ENCODE measurements at places on chromosomes 7 and 10.

DNA sequence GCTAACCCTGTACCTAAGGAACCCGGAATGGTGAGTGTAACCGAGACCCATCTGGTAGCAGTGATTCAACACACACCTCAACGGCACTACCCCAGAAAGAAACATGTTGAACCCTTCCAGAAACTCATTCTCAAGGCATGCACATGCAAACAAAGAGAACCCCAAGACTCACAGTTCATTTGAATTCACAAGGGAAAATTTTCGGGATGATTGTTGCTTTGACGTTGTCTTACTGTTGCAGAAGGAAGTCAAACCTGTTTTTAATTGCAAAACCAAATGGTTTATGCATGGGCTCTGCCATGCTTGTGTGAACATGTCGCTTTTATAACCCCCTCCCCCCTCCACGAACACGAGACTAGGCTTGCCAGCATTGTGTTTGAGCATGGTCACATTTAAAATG lies 539.7 kb downstream of the GATA3 start:
- DNase-seq: no peak

DNA sequence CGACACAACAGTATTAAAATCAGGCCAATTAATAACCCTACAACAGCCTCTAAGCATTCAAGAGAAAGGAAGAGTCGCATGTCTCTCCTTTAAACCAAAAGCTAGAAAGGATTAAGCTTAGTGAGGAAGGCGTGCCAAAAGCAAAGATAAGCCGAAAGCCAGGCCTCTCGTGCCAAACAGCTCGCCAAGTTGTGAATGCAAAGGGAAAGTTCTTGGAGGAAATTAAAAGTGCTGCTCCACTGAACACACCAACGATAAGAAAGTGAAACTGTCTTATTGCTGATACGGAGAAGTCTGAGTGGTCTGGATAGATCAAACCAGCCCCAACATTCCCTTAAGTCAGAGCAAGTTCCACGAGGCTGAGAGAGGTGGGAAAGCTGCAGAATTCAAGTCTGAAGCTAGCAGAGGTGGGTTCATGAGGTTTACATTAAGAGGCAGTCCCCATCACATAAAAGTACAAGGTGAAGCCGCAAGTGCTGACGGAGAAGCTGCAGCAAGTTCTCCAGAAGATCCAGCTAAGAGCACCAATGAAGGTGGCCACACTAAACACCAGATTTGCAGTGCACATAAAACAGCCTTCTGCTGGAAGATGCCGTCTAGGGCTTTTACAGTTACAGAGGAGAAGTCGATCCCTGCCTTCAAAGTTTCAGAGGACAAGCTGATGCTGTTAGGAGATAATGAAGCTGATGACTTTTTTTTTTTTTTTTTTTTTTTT lies 194.8 kb downstream of the MAD1L1 start:
- DNase-seq: no peak

DNA sequence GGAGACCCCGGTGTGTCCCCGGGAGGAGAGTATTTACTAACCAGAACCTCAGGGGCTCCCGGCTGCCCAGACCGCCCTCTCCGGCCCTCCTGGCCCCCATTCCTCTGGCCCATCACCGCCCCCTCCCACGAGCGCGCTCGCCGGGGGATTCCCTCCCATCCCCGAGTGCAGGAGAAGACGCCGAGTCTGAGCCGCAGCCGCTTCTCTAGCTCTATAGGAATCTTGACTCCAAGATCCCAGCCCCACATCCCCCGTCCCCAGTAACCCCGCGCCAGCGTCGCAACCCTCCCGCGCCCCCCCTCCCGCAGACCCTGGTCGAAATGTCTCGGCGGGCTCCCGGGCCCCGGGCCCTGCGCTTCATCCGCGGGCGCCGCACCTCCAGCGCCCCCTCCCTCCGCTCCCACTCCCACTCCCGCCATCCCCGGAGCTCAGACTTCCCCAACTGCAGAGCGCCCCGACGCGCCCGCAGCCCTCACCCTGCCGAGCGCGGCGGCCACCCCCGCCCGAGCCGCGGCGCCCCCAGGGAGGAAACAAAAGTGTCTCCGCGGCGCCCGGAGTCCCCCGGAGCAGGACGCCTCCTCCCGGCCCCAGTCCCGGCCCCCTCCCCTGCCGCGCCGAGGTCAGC lies 541 bp downstream of the ELMO1 start:
- peak; percentile 49 for DNase-seq

DNA sequence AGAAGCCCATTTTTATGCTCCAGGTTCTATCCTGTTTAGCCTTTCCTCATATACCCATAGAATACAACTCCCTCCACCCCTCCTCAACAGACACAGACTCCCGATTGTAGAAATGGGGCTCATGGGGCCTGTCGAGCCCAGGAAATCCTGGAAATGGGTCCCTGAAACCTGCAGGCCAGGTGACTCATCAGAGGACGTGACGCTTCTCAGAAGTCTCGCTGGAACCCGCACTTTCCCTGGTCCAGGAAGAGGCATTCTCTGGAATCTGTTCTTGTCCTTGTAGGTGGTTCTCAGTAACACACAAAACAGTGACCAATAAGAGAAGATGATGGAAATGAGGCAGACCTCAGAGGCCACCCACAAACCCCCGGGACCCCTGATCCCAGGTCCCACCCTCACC lies 244.8 kb upstream of the PPP2R2D start:
- DNase-seq: no peak

DNA sequence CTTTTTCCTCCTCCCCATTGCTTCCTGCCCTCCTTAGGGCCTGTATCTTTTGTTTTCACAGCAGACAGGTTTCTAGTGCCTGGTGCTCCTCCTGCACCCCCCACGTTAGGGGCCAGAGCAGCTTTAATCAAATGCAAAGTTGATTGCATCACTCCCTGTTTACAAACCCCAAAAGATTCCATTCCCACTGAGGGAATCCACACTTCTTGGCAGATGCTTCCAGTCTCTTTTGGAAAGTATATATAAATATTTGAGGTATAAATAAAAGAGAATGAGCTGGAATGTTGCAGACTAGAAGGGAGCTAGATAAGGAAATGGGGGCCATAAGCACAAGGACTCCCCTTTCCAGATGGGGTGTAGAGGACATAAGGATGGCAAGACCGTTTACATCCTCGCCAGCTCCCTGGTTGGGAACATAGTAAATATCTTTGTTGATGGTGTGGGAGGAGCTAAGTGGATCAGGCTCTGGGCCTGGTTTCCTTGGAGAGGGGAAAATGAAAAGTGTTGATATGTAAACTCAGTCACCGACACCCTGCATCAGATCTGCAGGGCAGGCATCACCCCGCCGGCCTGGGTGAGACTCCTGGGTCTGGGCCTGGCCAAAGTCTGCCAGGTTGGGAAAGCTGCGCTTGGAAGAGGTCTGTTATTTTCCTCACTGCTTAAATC lies 6.2 kb downstream of the RARRES2 start:
- DNase-seq: no peak

DNA sequence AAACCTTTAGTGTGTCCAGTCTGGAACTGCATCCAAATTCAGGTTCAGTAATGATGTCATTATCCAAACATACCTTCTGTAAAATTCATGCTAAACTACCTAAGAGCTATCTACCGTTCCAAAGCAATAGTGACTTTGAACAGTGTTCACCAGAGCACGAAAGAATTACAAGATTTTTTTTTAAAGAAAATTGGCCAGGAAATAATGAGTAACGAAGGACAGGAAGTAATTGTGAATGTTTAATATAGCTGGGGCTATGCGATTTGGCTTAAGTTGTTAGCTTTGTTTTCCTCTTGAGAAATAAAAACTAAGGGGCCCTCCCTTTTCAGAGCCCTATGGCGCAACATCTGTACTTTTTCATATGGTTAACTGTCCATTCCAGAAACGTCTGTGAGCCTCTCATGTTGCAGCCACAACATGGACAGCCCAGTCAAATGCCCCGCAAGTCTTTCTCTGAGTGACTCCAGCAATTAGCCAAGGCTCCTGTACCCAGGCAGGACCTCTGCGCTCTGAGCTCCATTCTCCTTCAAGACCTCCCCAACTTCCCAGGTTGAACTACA lies 694 bp upstream of the FAS start:
- DNase-seq: no peak

DNA sequence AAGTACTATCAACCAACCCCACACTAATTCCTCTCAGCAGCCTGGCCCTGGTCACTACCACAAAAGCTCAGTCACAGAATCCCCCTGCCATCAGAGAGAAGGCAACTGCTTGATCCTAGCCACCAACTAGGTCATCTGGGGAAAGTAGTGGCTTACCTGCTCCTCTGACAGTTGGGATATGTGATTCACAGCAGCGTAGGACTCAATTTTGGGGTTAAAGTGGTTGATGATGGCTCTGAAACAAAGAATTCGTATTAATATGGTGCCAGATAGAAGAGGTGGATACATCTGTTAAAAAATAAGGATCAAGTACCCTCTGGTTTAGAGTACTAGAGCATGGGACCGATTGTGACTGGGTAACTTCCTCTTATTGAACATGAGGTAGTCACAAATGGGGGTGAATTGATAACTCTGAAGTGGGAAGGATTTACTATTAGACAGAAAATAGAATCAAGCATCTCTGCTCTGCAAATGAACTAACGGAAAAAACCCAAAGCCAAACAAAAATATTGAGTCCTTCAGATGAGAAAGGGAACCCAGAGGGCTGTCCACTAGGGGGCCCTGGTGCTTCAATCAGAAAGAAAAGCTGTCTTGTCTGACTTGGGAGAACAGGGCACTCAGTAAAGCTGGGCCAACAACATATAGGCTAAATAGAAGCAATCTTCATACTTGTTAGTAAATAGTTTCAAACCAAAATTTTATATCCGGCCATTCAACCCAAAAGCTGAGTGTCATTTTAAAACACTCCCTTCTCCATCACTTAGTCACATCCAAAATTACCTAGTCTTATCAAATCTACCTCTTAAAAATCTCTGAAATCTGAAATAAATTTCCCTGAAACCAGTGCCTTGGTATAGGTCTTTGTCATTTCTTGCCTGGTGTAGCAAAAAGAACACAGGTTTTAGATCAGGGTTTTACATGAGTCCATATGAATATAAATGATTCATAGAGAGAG lies 45.9 kb upstream of the KCNIP2 start:
- DNase-seq: peak; percentile 86

DNA sequence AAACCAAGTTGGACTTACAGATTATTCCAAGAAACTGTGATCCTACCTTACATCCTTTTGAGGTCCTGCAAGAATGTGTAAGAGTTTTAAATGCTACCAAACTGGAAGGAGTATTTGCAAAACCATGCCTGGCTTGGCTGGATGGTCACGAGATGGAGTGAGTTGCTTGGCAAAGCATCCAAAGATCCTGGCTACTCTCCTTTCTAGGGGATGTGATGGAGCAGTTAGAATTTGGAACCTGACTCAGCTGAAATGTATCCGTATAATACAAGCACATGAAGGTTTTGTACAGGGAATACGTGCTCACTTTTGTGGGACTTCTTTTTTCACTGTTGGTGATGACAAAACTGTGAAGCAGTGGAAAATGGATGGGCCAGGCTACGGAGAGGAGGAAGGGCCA lies 13.3 kb upstream of the SYPL1 start:
- DNase-seq: no peak
